ENCODE measurements at places on chromosomes 1 and 21. TPM values are rescaled to one million over a fixed set of nuclear protein-coding genes. Genes with fewer than 3 reads are reported as not detected.

AMY2B gene
- total RNA-seq, result 1.1 TPM

NEXN gene
- total RNA-seq, result 17.2 TPM

EDN2 gene
- not detected for total RNA-seq

ERICH3 gene
- not detected for total RNA-seq

KRTAP19-3 gene
- total RNA-seq, result not detected

TBX19 gene
- total RNA-seq, result 1.2 TPM

SH3BGR gene
- total RNA-seq, result 4.4 TPM

SMIM1 gene
- not detected for total RNA-seq

HFM1 gene
- under 0.01 TPM for total RNA-seq

CYP4A11 gene
- not detected for total RNA-seq

NTMT2 gene
- total RNA-seq, result not detected

ICOSLG gene
- under 0.01 TPM for total RNA-seq

HES3 gene
- not detected for total RNA-seq

GJA9 gene
- not detected for total RNA-seq

SPRR1A gene
- total RNA-seq, result not detected

EFNA3 gene
- 1.4 TPM for total RNA-seq
